Kidney (tissue), 22 donors: ENCODE measurements at places on chromosomes 1 and 21. TPM values are rescaled to one million over a fixed set of nuclear protein-coding genes. Genes with fewer than 3 reads are reported as not detected.
A peak's percentile ranks its signal among the peaks of the same experiment; 100 is the strongest.

Gene KHDRBS1
- total RNA-seq, result 121 TPM

Gene CHODL
- 2.0 TPM for total RNA-seq

Gene CHIA
- not detected for total RNA-seq

Gene UTS2
- 0.72 TPM for total RNA-seq

Gene CENPF
- 3.3 TPM for total RNA-seq

Gene FLG2
- not detected for total RNA-seq

Gene SPATA46
- total RNA-seq, result not detected

Gene C1orf167
- total RNA-seq, result 4.2 TPM

DNA sequence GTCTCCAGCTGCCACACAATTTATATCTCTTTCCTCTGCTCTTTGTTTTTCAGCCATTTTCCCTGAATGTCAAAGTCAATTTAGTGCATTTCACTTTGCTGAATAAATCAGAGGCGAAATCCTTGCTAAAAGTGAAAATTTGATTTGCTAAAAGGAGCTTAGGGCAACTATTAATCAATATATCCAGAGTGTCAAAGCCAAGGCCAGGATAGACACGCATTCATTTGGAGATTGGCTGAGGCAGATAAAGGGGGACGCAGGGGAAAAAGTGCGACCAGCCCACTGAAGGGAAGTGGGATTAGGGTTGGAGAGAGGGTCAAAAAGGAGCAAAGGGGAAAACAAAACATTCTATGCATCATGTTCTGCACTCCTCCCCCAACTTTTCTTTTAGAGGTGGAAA is 132.4 kb upstream of the USH2A start:
- DNase-seq, result peak; percentile 7

DNA sequence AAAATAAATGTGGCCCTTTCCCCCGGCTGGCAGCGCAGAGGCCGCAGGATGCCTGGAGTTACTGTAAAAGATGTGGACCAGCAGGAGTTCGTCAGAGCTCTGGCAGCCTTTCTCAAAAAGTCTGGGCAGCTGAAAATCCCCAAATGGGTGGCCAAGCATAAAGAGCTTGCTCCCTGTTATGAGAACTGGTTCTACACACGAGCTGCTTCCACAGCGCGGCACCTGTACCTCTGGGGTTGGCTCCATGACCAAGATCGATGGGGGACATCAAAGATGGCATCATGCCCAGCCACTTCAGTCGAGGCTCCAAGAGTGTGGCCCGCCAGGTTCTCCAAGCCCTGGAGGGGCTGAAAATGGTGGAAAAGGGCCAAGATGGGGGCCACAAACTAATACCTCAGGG is 95.9 kb downstream of the LRIG2 start:
- DNase-seq, result no peak

- DNase-seq, result peak; percentile 63
Observed at GRCh38 chr1:63730211-63730610, 43.6 kb upstream of the ROR1 start.

DNA sequence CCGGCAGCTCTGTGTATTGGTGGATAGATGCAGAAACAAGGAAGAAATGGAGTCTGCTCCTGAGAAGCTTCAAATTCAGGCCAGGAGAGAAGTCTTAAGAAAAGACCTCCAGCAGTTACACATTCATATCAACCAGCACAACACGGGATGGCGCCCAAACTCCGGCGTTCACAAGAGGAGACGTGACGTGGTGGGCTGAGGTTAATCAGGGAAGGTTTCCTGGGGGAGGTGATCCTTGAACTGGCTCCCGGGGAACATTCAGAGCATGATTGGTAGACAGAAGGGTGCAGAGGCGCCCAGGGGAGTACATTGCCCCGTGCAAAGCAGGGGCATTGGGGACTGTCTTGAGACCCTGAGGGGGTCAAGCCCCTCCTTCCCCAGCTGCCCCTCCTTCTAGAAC is 27.7 kb upstream of the SPSB1 start:
- no peak for DNase-seq

GRCh38 chr1:33430692-33431593 is at the start of gene PHC2:
Gene PHC2 (minus strand): TSS chr1:33431095. CDS start chr1:33375539, 55,556 bp downstream.
- DNase-seq, result peak; percentile 99

- DNase-seq, result no peak
Observed at GRCh38 chr1:15295696-15296095, 48.7 kb downstream of the FHAD1 start.

GRCh38 chr1:213020016-213020415 is 4.3 kb upstream of the ANGEL2 start:
- DNase-seq, result no peak

GRCh38 chr1:66752671-66753371 is 562 bp downstream of the DYNLT5 start:
- no peak for DNase-seq

DNA sequence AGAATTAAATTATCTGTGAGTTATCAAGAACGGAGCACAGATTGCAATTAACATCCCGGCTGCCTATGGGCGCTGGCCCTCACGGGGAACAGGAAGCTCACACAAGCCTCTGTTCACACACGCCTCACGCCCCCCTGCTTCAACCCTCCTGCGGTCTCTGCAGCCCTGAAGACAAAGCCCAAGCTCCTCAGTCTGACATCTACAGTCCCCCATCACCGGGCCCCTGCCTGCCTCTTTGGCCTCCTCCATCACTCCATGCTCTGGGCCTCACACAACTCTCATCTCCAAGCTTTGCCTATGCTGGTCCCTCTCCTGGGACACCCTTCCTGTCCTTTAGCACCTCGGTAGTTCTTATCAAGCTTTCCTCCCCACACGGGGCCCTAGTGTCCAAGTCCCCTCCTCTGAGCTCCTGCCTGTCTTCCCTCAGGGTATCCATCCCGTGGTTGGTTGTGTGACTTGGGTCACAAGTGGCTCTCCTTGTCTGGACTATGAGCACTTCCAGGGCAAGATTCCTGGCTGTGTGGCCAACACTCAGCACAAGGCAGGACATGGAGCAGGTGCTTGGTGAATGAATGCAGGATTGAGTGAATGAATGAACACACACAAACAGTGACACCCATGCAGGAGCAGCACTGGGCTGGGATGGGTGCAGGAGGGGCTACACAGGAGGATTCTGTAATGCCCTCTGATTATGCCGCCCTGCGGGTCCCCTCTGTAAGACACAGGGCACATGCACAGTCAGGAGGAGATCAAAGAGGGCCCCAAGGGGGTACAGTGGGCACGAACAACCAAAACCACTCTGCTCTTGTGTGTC is 116.1 kb downstream of the DMRTB1 start:
- no peak for DNase-seq

DNA sequence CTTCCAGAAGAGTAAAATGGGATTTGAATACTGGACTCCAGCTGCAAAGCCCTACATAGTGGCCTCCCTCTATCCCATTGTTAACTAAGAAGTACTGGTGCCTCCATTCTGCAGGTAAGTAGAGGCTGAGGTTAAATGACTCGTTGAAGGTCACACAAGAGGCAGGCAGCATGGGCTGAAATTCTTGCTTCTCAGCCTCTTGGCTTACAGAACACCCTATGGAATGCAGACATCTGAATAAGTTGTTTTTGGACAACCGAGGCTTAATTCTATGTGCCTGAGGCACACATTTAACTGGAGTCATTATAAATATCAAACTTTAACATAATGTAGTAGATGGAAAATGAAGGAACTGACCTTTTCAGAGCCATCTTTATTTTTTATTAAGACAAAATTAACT is 5.7 kb downstream of the DNAJC11 start:
- DNase-seq, result no peak

- DNase-seq, result no peak
Observed at GRCh38 chr1:208217781-208218180, 26.4 kb downstream of the PLXNA2 start.

DNA sequence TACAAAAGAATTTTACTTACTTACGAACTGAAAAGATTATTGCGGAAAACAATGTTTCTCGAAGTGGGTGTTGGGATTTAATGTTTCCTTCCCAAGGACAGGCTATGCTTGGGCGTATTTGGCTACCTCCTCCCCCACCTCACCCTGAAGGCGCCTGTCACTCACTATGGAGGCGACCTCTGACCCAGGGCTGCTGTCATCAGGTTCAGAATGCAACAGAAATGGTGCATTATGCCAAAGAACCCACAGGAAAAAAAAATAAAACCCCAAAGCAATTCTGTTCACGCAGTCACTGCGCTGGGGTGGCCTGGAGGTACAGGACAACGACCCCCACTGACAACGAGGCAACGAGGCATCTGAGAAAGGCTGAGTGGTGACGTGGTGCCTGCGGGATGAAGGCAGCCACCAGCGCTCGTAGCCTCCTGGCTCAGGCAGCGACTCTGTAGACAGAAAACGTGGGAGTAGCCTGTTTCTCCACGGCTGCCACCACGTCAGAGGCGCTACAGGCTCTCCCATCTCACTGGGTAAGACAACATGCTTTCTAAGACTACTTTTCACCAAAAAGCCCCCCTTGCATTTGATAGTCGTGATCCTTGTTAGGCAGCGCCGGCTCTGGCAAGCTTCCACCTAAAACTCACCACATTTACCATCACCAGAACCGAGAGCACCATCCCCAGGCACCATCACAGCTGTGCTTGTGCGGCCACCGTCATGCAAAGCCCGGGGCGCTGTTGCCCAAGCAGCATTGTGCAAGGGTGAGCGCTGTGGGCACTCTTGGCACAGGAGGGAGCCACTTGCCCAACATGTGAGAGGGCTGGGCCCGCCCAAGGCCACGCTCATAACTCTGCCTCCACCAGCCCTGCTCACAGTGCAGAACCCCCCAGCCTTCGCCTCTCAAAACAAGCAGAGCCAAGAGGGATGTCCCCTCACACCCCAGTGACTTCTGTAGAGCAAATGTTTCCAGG is 14.3 kb downstream of the NADK start:
- peak; percentile 77 for DNase-seq

GRCh38 chr1:30330644-30331043 is 392.7 kb downstream of the MATN1 start:
- no peak for DNase-seq

GRCh38 chr1:1335792-1336248 is 4.7 kb downstream of the TAS1R3 start:
- DNase-seq, result no peak

- peak; percentile 59 for DNase-seq
Observed at GRCh38 chr1:205961991-205962820, 18.9 kb upstream of the SLC26A9 start.

GRCh38 chr1:39758556-39759435 is 12.4 kb downstream of the OXCT2 start:
- DNase-seq, result peak; percentile 64

- no peak for DNase-seq
Observed at GRCh38 chr1:107276247-107276646, 135.4 kb downstream of the NTNG1 start.

DNA sequence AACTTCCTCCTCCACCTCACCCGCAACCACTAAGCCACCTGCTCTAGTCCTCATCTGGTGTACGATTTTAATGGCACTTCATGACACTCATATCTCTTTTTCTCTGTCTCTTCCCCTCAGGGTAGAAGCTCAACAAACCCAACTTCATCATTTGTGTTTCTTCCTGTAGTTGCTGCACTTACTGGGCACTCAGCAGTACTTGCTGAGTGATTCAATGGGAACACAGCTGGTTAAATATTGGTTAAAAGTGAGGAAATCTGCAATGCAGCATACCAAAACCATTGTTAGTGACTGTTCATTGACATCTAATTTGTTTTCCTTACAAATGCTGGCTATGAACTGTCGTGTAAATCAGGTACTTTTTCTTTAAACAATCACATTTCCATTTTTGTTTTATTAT is 541.1 kb upstream of the PRMT6 start:
- no peak for DNase-seq
